Pulmonary artery endothelial cell (primary cell): ENCODE measurements at places on chromosomes 5 and 9. TPM values are rescaled to one million over a fixed set of nuclear protein-coding genes. Genes with fewer than 3 reads are reported as not detected.

The SLC9A3 gene
- 0.71 and 0.92 TPM in 2 replicates for total RNA-seq

The F12 gene
- 1.1 and 1.5 TPM in 2 replicates for total RNA-seq

The GADD45G gene
- 0.33 and 0.46 TPM in 2 replicates for total RNA-seq

The EQTN gene
- not detected in 2 replicates for total RNA-seq

The CD72 gene
- 0.07 TPM in 1 of 2 replicates, not detected in the other for total RNA-seq
